Ureter (tissue), 1 donor: ENCODE measurements at places on chromosomes 4 and X. TPM values are rescaled to one million over a fixed set of nuclear protein-coding genes. Genes with fewer than 3 reads are reported as not detected.

GRCh38 chrX:55220119-55220794 lies at the start of gene PAGE5:
TSS of gene PAGE5 (plus strand) at chrX:55220346. CDS start at chrX:55221383, 1,037 bp downstream.
- DNase-seq: no peak

- no peak for DNase-seq
These were observed 21.3 kb downstream of the IL15 start for GRCh38 chr4:141657550-141658250.

GRCh38 chr4:68463796-68464195 lies 16.5 kb downstream of the TMPRSS11E start:
- DNase-seq: no peak

The NDNF gene
- 26.3 TPM for total RNA-seq

GRCh38 chr4:185839770-185840169 lies 27.8 kb upstream of the SORBS2 start:
- DNase-seq: no peak

DNA sequence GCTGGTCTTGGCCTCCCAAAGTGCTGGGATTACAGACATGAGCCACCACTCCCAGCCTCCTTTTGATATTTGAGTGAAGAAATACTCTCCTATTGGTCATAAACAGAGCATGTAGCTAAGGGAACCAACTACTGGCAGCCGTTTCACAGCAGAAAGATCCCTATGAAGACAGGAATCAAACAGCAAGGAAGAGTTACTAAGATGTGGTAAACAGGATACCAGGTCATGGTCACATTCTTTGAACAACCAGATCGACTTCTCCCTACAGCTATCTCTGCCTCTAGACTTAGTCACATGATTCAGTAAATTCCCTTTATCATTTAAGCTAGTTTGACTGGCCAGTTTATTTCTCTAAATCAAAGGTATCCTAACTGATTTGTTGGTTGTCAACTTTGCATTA lies 9.0 kb upstream of the HNRNPD start:
- DNase-seq: no peak
